Effector memory CD4-positive, alpha-beta T cell (primary cell): ENCODE measurements at places on chromosomes 16 and 17.

DNA sequence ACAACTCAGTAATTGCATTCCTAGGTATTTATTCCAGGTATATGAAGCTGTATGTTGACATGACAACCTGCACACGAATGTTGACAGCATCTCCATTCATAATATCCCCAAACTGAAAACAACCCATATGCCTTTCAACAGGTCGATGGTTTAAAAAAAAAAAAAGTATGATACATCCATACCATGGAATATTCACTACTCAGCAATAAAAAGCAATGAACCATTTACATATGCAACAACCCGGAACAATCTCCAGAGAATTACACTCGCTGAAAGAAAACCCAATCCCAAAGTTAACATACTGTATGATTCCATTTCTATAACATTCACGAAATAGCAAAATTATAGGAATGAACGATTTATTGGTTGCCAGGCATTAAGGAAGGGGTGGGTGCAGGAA lies 53.3 kb upstream of the DNAH9 start:
- H3K36me3 ChIP-seq = no peaks in the 10 kb centered on the region
- no peaks in the 10 kb centered on the region for H3K27me3 ChIP-seq
- H3K4me1 ChIP-seq = no peaks in the 10 kb centered on the region
- no peak for DNase-seq

DNA sequence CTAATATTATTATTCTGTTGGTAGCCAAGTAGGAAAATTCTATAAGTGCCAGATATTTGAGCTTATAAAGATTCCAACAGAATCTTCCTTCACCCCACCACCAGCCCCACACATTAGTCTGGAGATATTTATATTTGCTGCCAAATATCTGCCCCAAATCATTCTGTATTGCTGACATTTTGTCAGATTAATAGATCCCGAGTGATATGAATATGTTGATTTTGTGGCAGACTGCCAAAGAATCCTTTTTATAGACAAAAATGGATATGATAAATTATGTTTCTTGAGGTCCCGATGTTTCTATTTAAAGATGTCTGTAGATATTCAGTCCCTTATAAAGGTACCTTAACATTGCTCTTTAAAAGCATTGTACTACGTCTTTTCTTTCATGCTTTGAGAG lies 162.2 kb upstream of the KCNJ16 start:
- H3K36me3 ChIP-seq = no peaks in the 10 kb centered on the region
- no peak overlapping the region for H3K4me3 ChIP-seq
- no peak for DNase-seq
- no peaks in the 10 kb centered on the region for H3K27me3 ChIP-seq
- no peaks in the 10 kb centered on the region for H3K4me1 ChIP-seq

- no peak overlapping the region for H3K27ac ChIP-seq
- DNase-seq = no peak
- no peaks in the 10 kb centered on the region for H3K4me1 ChIP-seq
- no peak overlapping the region for H3K4me3 ChIP-seq
- no peaks in the 10 kb centered on the region for H3K36me3 ChIP-seq
These were observed 527.6 kb upstream of the CA10 start for GRCh38 chr17:52686140-52686539.

- no peaks in the 10 kb centered on the region for H3K36me3 ChIP-seq
- H3K27ac ChIP-seq = no peak overlapping the region
- no peak overlapping the region for H3K4me3 ChIP-seq
- H3K4me1 ChIP-seq = no peaks in the 10 kb centered on the region
- no peak for DNase-seq
These were observed 211.5 kb upstream of the ASIC2 start for GRCh38 chr17:33504571-33504970.

DNA sequence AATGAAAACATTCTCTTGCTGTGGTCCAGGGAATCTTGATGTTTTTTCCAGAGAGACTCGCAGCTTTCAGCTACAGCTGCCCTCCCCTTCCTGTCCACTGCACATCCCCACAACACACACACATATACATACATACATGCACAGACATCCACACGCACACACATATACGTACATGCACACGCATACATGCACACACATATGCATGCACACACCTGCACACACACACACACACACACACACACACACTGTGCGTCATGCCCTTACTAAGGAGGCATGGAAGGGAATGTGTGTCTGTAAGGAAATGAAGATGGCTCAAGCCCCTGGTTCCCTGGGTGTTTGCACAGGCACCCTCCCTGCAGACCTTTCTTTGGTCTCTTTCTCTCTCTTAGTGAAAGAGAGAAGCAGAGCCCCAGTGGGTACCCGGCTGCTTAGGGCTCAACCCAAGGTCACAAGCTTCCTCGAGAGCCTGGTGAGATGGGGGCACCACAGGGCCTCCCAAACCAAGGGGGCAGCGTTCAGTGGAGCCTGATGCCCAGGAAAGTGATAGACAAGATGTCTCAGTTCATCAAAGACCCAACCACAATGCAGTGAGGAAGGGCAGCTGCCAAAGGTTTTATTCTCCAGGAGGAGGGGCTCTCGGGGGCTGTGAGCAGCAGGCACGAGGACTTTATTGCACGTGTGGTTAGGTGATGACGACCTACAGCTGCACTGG lies 33.3 kb downstream of the TNFRSF13B start:
- DNase-seq = no peak
- no peak overlapping the region for H3K27ac ChIP-seq
- H3K4me1 ChIP-seq = no peaks in the 10 kb centered on the region
- no peaks in the 10 kb centered on the region for H3K36me3 ChIP-seq
- H3K4me3 ChIP-seq = no peak overlapping the region

GRCh38 chr16:57271867-57272495 lies 12.5 kb downstream of the PLLP start:
- no peaks in the 10 kb centered on the region for H3K36me3 ChIP-seq
- no peak for DNase-seq
- H3K4me1 ChIP-seq = peaks cover 7% of the 10 kb centered on the region
- no peak overlapping the region for H3K4me3 ChIP-seq
- no peaks in the 10 kb centered on the region for H3K27me3 ChIP-seq

GRCh38 chr16:14576069-14576468 lies 54.0 kb downstream of the PARN start:
- H3K27me3 ChIP-seq = no peaks in the 10 kb centered on the region
- no peaks in the 10 kb centered on the region for H3K4me1 ChIP-seq
- no peak overlapping the region for H3K27ac ChIP-seq
- H3K36me3 ChIP-seq = peaks cover 43% of the 10 kb centered on the region

DNA sequence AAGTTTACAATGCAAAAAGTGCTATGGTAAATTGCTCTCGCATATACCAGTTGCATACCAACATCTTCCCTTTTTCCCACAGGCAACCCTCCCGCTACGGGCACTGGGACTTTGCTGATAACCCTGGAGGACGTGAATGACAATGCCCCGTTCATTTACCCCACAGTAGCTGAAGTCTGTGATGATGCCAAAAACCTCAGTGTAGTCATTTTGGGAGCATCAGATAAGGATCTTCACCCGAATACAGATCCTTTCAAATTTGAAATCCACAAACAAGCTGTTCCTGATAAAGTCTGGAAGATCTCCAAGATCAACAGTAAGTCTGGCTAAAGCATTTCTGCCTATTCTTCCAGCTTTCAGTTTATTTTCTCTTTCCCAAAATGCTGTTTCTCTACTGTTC lies 27.9 kb upstream of the HSBP1 start:
- no peaks in the 10 kb centered on the region for H3K4me1 ChIP-seq
- H3K27me3 ChIP-seq = no peaks in the 10 kb centered on the region
- DNase-seq = no peak
- no peaks in the 10 kb centered on the region for H3K36me3 ChIP-seq
- no peak overlapping the region for H3K27ac ChIP-seq
- no peak overlapping the region for H3K4me3 ChIP-seq

DNA sequence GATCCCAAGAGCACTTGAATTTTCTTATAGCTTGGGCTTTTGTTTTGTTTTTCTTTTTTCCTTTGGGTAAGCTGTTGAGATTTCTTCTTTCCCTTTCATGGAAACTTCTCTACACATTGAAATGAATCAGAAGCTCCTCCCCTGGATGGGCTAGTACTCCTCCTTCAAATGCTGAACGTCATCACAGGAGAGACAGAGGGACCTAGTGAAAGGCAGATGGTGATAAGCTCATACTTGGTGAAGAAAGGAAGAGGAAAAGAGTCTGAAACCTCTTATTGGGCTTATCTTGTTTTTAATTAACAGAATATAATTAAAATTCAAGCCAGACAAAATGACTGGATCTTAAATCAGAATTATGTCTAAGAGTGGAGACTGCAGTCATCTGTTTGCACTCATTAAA lies 147.3 kb downstream of the SNX11 start:
- peaks cover 11% of the 10 kb centered on the region for H3K36me3 ChIP-seq
- H3K4me1 ChIP-seq = no peaks in the 10 kb centered on the region
- H3K4me3 ChIP-seq = no peak overlapping the region
- H3K27me3 ChIP-seq = no peaks in the 10 kb centered on the region

- DNase-seq = no peak
- no peak overlapping the region for H3K27ac ChIP-seq
- H3K36me3 ChIP-seq = no peaks in the 10 kb centered on the region
These were observed 354.0 kb upstream of the EEF2KMT start for GRCh38 chr16:5451641-5452040.

GRCh38 chr16:54280751-54281150 lies 5.8 kb downstream of the IRX3 start:
- no peak for DNase-seq
- no peaks in the 10 kb centered on the region for H3K36me3 ChIP-seq
- H3K4me3 ChIP-seq = no peak overlapping the region
- H3K4me1 ChIP-seq = peaks cover 9% of the 10 kb centered on the region
- peaks cover 14% of the 10 kb centered on the region for H3K27me3 ChIP-seq

DNA sequence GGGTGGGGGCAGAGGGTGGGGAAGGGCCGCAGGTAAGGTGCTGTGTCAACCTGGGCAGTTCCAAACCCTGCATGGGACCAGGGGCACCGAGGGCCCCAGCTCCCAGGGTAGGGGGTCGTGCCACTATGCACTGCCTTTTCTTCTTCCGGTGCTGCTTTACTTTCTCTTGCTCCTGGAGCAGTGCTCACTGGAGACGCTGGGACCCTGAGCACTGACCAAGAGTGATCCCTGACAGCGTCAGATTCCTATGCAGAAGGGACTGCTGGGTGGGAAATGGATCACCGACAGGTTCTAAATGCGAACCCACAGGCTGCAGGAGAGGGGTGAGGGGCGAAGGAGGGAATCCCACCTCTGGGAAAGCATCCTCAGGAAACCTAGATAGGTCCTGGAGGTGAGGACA lies 470.1 kb downstream of the SOX9 start:
- peaks cover 17% of the 10 kb centered on the region for H3K4me1 ChIP-seq
- H3K4me3 ChIP-seq = peak overlapping the region; percentile 59
- no peak overlapping the region for H3K27ac ChIP-seq
- H3K36me3 ChIP-seq = no peaks in the 10 kb centered on the region
- DNase-seq = no peak
- H3K27me3 ChIP-seq = no peaks in the 10 kb centered on the region

DNA sequence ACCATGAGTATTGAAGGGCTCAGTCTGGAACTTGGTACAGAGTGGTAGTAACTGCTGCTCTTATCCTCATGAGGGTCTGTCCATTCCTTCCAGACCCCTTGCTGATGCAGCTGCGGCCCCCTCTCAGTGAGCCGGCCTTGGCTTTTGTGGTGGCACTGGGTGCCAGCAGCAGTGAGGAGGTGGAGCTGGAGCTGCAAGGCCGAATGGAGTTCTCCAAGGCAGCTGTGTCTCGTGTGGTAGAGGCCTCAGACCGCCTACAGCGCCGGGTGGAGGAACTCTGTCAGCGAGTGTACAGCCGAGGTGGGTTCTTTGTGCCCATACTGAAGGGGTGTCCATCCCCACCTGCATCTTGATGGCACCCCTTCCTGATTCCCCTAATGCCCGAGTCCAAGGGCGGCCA lies 2.0 kb downstream of the RNF40 start:
- no peaks in the 10 kb centered on the region for H3K27me3 ChIP-seq
- H3K4me1 ChIP-seq = peaks cover 19% of the 10 kb centered on the region
- no peak for DNase-seq
- H3K27ac ChIP-seq = no peak overlapping the region
- H3K36me3 ChIP-seq = peaks cover 57% of the 10 kb centered on the region

GRCh38 chr16:67884-68789 lies 4.3 kb downstream of the RHBDF1 start:
- H3K4me1 ChIP-seq = peaks cover 6% of the 10 kb centered on the region
- no peak for DNase-seq
- H3K27ac ChIP-seq = no peak overlapping the region
- peaks cover 7% of the 10 kb centered on the region for H3K27me3 ChIP-seq

DNA sequence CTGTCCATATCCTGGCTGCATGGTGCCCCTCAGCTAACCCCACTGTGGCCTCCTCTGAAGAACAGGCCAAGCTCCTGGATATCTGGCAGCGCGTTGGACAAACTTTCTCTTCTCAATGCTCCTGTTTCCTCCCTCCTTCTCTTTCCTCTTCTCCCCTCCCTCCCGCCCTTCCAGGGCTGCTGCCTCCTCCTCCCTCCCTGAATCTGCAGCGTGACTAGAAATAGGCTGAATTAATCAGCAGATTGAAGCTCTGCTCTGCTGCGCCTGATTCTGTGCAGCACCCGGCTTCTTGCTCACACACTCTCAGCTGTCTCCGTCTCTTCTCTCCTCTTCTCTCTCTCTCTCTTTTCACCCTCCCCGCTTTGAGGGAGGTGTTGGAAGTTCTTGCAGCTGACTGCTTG lies 19.8 kb downstream of the TMEM94 start:
- no peak overlapping the region for H3K4me3 ChIP-seq
- H3K4me1 ChIP-seq = no peaks in the 10 kb centered on the region
- H3K36me3 ChIP-seq = peaks cover 23% of the 10 kb centered on the region
- H3K27me3 ChIP-seq = no peaks in the 10 kb centered on the region
- DNase-seq = no peak
- H3K27ac ChIP-seq = no peak overlapping the region

DNA sequence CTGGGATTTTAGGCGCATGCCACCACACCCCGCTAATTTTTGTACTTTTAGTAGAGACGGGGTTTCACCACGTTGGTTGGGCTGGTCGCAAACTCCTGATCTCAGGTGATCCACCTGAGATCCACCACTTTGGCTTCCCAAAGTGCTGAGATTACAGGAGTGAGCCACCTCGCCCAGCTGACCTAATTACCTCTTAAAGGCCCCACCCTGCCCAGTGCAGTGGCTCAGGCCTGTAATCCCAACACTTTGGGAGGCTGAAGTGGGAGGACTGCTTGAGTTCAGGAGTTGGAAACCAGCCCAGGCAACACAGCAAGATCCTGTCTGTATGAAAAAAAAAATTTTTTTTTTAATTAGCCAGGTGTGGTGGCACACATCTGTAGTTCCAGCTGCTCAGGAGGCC lies 2.9 kb upstream of the COASY start:
- DNase-seq = no peak
- no peaks in the 10 kb centered on the region for H3K36me3 ChIP-seq
- no peak overlapping the region for H3K27ac ChIP-seq
- no peak overlapping the region for H3K4me3 ChIP-seq
- no peaks in the 10 kb centered on the region for H3K27me3 ChIP-seq
- peaks cover 29% of the 10 kb centered on the region for H3K4me1 ChIP-seq

DNA sequence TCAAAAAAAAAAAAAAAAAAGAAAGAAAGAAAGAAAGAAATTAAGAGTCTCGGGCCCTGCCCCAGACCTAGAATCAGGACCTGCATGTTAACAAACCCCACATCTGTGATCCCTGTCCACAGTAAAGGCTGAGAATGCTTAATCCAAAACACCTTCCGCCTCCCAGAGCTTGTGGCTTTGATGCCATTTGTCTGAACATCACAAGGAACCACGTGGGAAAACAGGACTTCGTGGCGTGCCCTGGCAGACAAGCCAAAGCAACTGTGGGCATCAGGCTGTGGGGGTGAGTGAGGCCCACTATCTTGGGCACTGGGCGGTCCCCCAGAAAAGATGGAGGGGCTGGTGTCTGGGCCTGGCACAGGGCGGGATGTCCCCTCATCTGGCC lies 173.4 kb upstream of the CIBAR2 start:
- no peak for DNase-seq
- no peaks in the 10 kb centered on the region for H3K27me3 ChIP-seq
- no peaks in the 10 kb centered on the region for H3K4me1 ChIP-seq
- H3K27ac ChIP-seq = no peak overlapping the region
- H3K4me3 ChIP-seq = no peak overlapping the region
- H3K36me3 ChIP-seq = no peaks in the 10 kb centered on the region
